ENCODE measurements at places on chromosomes 11 and 22. TPM values are rescaled to one million over a fixed set of nuclear protein-coding genes. Genes with fewer than 3 reads are reported as not detected.

GRCh38 chr11:70467201-70468085 is 69.1 kb downstream of the CTTN start:
- DNase-seq = peak; percentile 46

- DNase-seq = no peak
Measured at GRCh38 chr22:44439356-44440223, 58.4 kb downstream of the RTL6 start.

- no peak for DNase-seq
Measured at GRCh38 chr11:118263695-118264568, at the start of gene MPZL2. TSS of gene MPZL2 (minus strand) at chr11:118264297. CDS start at chr11:118264153, 144 bp downstream.

DNA sequence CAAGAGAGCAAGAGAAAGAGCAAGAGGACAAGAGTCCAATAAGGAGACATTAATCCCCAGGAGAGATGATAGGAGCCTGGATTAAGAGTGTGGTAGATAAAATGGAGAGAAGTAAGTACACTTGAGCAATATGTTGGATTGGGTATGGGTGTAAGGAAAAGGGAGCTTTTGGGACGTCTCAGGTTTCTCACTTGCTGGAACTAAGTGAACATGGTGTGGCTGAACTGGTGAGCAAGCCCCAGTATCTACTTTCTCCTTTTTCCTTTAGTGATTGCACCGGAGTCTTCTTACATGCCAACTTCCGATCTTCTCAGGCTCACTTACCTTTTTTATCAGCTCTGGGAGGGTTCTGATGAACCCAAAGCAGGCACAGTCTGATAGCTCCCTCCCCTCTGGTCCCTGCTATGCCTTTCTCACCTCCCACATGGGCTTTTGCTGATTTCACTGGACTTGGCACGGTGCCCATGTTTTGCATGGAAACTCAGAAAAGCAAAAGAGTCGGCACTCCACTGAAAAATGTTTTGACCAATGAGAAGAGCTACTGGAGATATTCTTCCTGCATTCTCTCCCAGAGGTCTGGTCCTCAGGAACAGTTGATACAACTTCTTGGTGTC is 14.5 kb upstream of the APLNR start:
- DNase-seq = peak; percentile 32

- no peak for DNase-seq
Measured at GRCh38 chr11:44708523-44709280, 18.1 kb upstream of the TSPAN18 start.

DNA sequence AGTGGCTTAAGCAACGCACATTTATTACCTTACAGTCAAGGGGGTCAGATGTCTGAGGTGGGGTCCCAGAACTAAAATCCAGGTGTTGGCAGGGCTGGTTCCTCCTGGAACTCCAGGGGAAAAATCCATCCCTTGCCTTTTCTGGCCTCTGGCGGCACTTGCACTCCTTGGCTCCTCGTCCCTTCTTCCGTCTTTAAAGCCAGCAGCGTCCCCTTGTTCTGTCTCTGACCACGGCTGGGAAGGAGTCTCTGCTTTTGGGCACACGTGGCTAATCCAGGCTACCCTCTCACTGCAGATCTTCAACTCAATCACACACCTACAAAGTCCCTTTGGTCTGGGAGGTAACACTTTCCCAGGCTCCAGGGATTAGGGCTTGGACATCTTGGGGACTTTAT is 73.5 kb upstream of the WNT7B start:
- DNase-seq = no peak

GRCh38 chr11:12573707-12574485 is 100.3 kb upstream of the TEAD1 start:
- peak; percentile 79 for DNase-seq

DNAJB7 gene
- total RNA-seq = not detected

IL18BP gene
- total RNA-seq = 4.2 TPM

SCT gene
- not detected for total RNA-seq

GRCh38 chr11:75635066-75635862 is 33.6 kb downstream of the MAP6 start:
- DNase-seq = peak; percentile 28

GRCh38 chr22:27331526-27332281 is 469.9 kb downstream of the MN1 start:
- DNase-seq = peak; percentile 45

DNA sequence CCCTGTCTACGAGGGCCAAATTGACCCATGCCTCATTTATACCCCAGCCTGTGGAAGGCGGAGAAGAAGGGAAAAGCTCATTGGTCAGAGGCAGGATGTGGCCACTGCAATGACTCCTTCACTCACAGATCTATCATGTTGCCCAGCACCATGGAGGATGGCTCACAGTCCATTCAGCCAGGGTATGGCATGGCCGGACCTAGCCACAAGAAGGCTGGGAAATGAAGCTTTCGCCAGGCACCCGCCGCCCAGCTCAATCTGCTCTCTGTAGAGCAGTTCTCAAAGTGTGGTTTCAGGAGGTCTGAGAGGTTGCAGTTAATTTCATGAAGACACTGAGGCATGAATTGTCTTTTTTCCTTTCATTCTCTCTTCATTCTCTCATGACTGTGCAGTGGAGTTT is 40.6 kb upstream of the LINC01488 start:
- DNase-seq = no peak

GRCh38 chr11:111566324-111566723 is 25.8 kb downstream of the LAYN start:
- DNase-seq = no peak

BATF2 gene
- total RNA-seq = 1.3 TPM

SCARF2 gene
- 15.5 TPM for total RNA-seq

OR8I2 gene
- not detected for total RNA-seq

SUN2 gene
- total RNA-seq = 64.3 TPM

GRCh38 chr22:19811211-19811621 is 43.5 kb downstream of the GNB1L start:
- DNase-seq = no peak

DNA sequence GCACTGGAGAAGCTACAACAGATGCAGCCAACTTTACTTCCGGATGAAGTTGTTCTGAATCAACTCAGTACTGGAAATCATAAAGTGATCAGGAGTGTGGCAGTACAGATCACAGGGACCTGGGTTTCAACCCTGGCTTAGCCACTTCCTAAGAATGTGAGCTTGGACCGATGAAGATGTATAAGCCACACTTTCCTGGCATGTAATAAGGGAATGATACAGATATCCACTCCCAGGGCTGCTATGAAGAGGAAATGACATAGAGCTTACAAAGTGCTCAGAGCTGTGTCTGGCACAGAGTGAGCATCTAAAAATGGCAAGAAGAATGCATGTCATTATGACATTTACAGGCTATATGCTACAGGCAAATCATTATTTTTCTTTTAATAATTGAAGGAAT is 378.7 kb downstream of the NTM start:
- DNase-seq = peak; percentile 46

GRCh38 chr11:95293116-95293515 is 62.1 kb upstream of the SESN3 start:
- no peak for DNase-seq

- no peak for DNase-seq
Measured at GRCh38 chr22:47605441-47605840, 843.0 kb downstream of the TBC1D22A start.

DNA sequence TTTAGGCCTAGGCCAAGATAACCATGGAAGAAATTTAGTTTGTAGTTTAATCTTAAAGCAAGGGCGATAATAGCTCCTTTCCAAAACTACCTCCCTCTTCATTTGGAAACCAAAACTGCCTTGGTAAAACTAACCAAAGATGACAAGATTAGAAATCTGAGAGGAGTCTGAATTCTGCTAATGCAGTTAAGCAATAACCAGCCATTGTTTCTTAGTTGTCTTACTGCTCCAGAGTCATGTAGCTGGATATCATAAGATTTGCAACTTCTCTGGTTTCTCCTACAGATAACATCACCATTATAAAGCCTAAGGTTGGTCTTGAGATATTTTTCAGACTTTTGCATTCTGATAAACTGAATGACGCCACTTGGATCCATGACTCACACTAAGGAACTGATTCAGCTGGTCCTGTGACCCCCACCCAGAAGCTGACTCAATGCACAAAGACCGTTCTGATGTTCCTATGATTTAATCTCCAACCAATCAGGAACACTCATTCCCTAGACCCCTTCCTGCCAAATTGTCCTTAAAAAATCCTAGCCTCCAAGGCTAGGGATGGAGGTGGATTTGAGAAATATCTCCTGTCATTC is 200.8 kb downstream of the LUZP2 start:
- DNase-seq = peak; percentile 2

All from fibroblast of villous mesenchyme (primary cell).